Endodermal cell (in vitro differentiated cells): ENCODE measurements at places on chromosomes 12 and 14. TPM values are rescaled to one million over a fixed set of nuclear protein-coding genes. Genes with fewer than 3 reads are reported as not detected.

DNA sequence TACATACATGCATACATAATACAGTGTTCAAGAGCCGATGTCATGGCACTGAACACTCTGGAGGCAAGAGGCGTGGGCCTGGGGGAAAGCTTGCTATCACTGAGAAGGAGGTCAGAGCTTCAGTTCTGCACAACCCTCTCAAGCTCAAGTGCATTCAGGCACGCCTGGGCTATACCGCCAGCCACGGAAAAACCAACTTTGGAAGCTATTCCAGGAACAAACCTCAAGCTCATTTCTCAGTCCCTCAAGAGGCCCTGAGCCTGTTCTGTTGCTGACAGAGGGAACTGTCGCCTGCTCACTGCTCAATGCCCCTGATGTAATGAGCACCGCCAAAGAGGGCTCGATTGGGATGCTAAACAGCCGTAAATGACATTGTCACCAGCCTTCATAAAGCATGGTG lies 9.2 kb downstream of the NOS1 start:
- H3K4me1 ChIP-seq: no peaks in the 10 kb centered on the region
- no peak for DNase-seq
- no peak overlapping the region for H3K4me3 ChIP-seq
- H3K36me3 ChIP-seq: no peaks in the 10 kb centered on the region

DNA sequence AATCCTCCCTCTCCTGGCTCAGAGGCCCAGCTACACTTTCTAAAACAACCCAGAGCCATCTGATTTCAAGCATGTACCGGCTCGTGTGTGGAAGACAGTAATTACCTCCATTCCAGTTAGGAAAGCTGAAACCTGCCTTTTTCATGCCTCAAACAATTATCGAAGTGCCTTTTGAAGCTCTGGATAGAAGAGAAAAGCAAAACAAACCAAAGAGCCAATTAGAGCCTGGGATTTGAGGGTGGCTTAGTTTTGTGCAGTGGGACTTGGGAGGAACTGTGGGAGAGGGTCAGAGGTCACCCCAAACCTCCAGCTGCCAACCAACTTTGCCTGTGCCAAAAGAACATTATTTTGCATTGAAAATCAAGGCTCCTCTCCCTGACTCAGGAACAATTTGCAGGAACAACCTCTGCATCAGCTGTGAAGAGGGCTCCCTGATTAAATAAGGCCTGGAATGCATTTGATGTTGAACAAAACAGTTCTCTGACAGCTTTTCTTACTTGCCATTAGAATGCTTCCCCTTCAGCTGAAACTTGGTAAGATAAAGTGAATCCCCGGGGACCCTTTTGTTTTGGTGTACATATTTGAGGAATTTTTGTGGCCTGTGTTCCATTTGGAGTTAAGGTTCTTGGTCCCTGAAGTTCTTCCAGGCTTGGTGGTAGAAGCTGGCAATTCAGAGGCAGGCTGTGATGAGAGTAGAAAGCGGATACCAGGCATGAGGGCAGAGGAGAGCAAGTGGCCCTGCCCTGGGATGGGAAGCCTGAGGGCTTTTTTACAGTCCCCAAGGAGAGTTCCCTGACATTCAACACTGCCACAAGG lies 270.1 kb downstream of the ZFP36L1 start:
- no peaks in the 10 kb centered on the region for H3K36me3 ChIP-seq
- H3K4me3 ChIP-seq: no peak overlapping the region
- DNase-seq: no peak
- H3K27ac ChIP-seq: peak overlapping the region; percentile 45
- H3K27me3 ChIP-seq: no peaks in the 10 kb centered on the region

GRCh38 chr14:96783043-96783914 lies 13.9 kb upstream of the VRK1 start:
- H3K36me3 ChIP-seq: no peaks in the 10 kb centered on the region
- DNase-seq: no peak
- no peaks in the 10 kb centered on the region for H3K27me3 ChIP-seq
- H3K4me1 ChIP-seq: no peaks in the 10 kb centered on the region

- peak; percentile 68 for DNase-seq
- H3K27ac ChIP-seq: no peak overlapping the region
- H3K4me1 ChIP-seq: peaks cover 9% of the 10 kb centered on the region
- H3K27me3 ChIP-seq: no peaks in the 10 kb centered on the region
- peak overlapping the region; percentile 67 for H3K4me3 ChIP-seq
- H3K36me3 ChIP-seq: peaks cover 12% of the 10 kb centered on the region
These were observed 142.5 kb upstream of the OVCH1 start for GRCh38 chr12:29639893-29640495.

DNA sequence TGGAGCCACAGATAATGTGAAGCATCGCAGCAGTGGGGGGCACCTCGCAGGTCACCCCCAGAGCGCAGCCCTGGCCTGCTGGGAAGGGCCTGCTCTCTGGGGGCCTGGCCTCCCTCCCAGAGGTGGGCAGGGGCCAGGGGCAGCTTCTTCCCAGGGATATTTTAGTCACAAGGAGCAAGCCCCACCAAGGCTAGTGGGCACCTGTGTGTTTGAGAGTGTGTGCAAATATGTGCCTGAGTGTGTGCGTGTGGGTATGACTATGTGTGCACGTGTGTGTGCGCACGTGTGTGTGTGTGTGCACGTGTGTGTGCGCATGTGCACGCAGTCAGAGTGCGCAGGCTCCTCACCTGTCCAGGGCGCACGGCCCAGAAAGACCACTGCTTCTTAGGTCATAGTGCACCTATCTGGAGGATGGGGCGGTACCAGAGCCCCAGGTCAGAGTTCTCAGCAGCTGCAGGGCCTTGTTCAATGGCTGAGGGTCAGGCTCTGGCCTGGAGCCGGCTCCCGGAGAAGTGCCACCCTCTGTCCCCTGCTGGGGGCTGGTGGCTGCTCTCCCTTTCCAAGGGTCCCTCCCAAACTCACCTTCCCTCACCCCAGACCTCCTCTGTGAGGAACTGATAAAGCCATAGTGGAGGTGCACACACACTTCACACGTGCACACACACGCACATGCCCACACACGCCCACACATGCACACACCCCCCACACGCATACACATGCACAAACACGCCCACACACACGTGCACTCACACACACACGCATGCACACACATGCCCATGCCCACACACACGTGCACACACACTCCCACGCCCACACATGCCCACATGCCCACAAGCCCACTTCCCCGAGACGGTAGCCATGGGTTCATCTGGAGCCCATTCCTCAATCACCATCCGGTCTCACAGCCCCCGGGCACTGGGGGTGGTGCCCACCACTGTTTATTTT lies 128.5 kb downstream of the KIF26A start:
- no peak for DNase-seq
- no peak overlapping the region for H3K27ac ChIP-seq
- no peak overlapping the region for H3K4me3 ChIP-seq
- no peaks in the 10 kb centered on the region for H3K36me3 ChIP-seq
- H3K4me1 ChIP-seq: no peaks in the 10 kb centered on the region
- H3K27me3 ChIP-seq: no peaks in the 10 kb centered on the region

GRCh38 chr12:20601668-20602280 lies 93.4 kb upstream of the SLCO1C1 start:
- no peak overlapping the region for H3K27ac ChIP-seq
- no peaks in the 10 kb centered on the region for H3K36me3 ChIP-seq
- no peaks in the 10 kb centered on the region for H3K27me3 ChIP-seq
- no peak for DNase-seq
- no peak overlapping the region for H3K4me3 ChIP-seq

DNA sequence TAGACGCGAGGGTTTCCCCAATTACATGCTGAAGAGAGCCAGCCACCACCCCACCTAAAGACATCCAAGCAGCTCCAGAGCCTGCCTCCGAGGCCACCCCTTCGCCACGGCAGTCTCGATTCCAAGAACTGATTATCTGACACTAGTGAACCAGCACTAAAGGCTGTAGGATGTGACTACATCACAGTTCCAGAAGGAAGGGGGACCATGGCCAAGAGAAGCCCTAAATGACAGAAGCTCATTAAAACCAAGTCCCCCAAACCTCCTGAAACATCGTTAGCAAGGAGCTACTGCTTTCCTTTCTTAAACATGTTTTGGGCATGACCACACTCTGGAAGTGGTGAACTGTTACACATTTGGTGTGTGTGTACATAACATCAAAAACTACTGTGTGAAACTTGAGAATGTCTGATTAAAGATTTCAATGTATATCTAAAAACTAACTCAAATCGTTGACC lies 88.2 kb downstream of the DUSP16 start:
- H3K27me3 ChIP-seq: no peaks in the 10 kb centered on the region
- no peaks in the 10 kb centered on the region for H3K4me1 ChIP-seq
- no peak overlapping the region for H3K4me3 ChIP-seq
- no peak overlapping the region for H3K27ac ChIP-seq

- no peaks in the 10 kb centered on the region for H3K36me3 ChIP-seq
- no peak overlapping the region for H3K4me3 ChIP-seq
- peaks cover 22% of the 10 kb centered on the region for H3K27me3 ChIP-seq
- H3K27ac ChIP-seq: no peak overlapping the region
- H3K4me1 ChIP-seq: no peaks in the 10 kb centered on the region
These were observed 5.7 kb upstream of the SLC41A2 start for GRCh38 chr12:104963757-104964156.

DNA sequence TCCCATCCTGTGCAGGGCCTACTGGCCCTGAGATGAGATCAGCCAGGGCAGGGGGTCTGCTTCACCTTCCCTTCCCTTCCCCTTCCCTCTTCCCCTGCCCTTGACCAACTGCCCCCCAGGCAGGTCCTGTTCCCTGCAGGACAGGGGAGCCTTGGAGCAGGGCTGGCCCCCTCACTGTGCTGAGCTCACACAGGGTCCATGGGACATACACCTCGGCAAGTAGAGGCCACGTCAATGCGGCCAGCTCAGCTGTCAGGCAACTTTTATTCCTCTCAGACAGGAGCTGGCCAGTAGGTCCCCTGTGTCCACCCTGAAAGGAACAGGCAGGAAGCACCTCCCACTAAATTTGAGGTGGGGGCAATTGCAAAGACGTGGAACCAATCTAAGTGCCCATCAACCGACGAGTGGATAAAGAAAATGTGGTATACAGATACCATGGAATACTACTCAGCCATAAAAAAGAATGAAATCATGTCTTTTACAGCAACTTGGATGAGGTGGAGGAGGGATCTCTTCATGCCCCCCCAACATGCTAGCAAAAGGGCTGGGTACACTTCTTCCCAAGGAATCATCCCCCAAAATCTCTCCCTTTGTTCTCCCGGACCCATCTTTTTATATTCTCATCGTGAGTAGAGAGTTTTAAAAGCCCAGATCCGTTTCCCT lies 148.7 kb downstream of the BCL11B start:
- H3K27ac ChIP-seq: no peak overlapping the region
- no peaks in the 10 kb centered on the region for H3K36me3 ChIP-seq
- no peaks in the 10 kb centered on the region for H3K27me3 ChIP-seq
- peaks cover 4% of the 10 kb centered on the region for H3K4me1 ChIP-seq

GRCh38 chr12:130401703-130402102 lies 64.0 kb downstream of the PIWIL1 start:
- no peak overlapping the region for H3K27ac ChIP-seq
- H3K4me3 ChIP-seq: no peak overlapping the region
- DNase-seq: peak; percentile 75
- H3K27me3 ChIP-seq: no peaks in the 10 kb centered on the region

- no peak overlapping the region for H3K4me3 ChIP-seq
- no peak for DNase-seq
- no peaks in the 10 kb centered on the region for H3K36me3 ChIP-seq
- no peak overlapping the region for H3K27ac ChIP-seq
These were observed 87.2 kb upstream of the PTPRB start for GRCh38 chr12:70724444-70724843.

GRCh38 chr14:24804552-24805212 lies 170.7 kb upstream of the GZMB start:
- no peaks in the 10 kb centered on the region for H3K27me3 ChIP-seq
- no peaks in the 10 kb centered on the region for H3K4me1 ChIP-seq
- DNase-seq: no peak
- no peaks in the 10 kb centered on the region for H3K36me3 ChIP-seq
- H3K4me3 ChIP-seq: no peak overlapping the region

DNA sequence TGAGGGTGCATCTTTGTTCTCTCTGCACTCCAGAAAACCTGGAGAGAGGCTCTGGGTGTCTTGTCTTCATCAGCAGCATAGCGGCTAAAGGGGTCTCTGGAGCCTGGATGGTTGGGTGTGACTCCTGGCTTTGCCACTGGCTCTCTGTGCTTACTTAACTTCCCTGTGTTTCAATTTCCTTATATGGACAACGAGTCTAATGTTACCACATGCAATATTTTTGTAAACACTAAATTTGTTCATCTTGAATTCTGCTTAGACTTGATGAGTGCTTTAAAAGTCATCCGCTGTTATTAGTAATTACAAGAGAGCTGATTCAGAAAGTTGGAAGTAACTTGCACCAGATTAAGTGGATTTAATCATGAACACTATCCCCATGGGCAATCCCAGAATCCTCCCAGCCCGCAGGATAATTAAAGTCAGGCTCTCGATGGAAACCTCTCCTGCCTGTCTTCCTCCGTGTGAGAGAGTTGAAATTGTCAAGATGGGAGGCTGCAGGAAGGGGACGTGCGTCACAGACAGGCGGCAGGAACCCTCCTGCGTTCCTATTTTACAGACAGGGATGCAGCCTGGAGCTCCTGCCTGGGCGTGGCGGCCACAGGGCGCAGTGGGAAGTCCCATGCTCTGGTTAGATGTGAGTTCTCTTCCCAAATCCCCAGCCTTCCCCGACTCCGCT lies 201.2 kb downstream of the TTC8 start:
- peaks cover 8% of the 10 kb centered on the region for H3K4me1 ChIP-seq
- no peaks in the 10 kb centered on the region for H3K36me3 ChIP-seq

DNA sequence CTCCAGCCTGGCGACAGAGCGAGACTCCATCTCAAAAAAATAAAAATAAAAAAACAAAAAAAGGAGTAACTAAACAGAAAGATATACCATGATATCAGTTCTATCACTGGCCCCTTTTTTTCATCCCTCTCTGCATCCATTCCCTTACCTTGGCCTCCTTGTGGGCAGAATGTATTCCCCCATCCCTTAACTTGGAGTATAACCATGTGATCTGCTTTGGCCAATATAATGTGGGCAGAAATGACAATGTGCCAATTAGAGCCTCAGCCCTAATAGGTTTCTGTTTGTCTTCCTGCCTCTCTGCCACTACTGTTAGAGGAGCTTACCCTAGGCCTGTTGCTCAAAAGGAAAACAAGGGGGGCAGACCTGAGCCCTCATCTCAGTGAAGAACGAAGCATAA lies 23.8 kb downstream of the GSC start:
- no peak overlapping the region for H3K4me3 ChIP-seq
- H3K27ac ChIP-seq: no peak overlapping the region
- no peaks in the 10 kb centered on the region for H3K4me1 ChIP-seq
- no peaks in the 10 kb centered on the region for H3K27me3 ChIP-seq
- H3K36me3 ChIP-seq: no peaks in the 10 kb centered on the region

DNA sequence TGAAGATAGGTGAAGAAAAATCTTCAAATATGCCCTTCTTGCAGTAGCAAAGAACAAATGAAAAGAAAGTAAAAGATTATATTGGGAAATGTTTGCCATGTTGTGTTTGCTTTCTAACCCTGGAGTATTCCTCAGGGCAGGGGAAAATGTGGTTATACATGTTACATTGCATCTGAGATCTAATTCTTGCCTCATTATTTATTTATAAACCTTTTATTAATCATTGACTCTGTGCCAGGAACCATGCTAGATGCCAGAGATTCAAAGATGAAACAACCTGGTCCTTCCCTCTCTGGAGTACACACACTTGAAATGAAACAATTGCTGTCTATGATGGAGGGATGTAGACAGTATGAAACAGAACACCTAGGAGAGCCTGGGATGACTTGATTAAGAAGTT lies 128.1 kb upstream of the HMGA2 start:
- no peaks in the 10 kb centered on the region for H3K27me3 ChIP-seq
- DNase-seq: no peak
- no peaks in the 10 kb centered on the region for H3K4me1 ChIP-seq
- H3K4me3 ChIP-seq: no peak overlapping the region
- no peak overlapping the region for H3K27ac ChIP-seq
- no peaks in the 10 kb centered on the region for H3K36me3 ChIP-seq

Gene AQP6
- total RNA-seq: not detected in 2 replicates

Gene SLC25A21
- 1.9 to 4.0 TPM (median 3.2 TPM) in 3 replicates for total RNA-seq

Gene TMEM52B
- not detected in 2 replicates for total RNA-seq
